Naive thymus-derived CD8-positive, alpha-beta T cell (primary cell): ENCODE measurements at places on chromosomes 4 and X.

GRCh38 chr4:128716338-128716737 lies 93.2 kb upstream of the JADE1 start:
- DNase-seq: no peak

DNA sequence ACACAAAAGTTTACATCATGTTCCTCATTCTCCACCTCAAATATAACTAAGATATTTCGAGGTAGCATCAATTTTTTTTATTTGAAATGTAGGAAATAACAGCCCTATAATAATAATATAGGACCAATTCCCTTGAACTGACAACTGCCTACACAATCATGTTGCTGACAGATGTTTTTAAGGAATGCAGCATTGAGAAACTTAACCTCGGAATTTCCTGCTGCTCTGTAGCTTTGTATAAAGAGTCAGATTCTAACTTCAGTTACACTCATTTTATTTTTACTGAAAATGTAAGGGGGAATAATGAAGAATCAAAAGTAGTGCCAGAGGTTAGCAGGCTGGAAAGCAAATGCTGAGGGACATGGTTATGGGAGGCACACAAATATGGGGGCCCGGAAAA lies 235.8 kb downstream of the RBMX2 start:
- DNase-seq: no peak

DNA sequence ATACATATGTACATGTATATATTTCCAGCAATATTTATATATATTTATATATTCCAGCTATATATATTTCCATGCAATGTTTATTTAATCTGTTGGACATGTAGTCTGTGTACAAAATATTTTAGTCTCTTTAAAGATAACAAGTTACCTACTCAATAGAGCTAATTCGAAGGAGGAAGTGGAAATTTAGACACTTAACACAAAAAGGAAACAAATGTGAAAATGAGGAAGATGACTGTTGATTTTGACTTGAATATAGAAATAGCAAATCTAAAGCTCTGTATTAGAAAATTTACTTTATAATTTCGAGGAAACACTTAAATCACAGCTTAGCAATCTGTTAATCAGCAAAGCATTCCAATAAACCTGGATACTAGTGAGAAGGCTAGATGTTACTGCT lies 1064.4 kb downstream of the PCDH7 start:
- DNase-seq: no peak

DNA sequence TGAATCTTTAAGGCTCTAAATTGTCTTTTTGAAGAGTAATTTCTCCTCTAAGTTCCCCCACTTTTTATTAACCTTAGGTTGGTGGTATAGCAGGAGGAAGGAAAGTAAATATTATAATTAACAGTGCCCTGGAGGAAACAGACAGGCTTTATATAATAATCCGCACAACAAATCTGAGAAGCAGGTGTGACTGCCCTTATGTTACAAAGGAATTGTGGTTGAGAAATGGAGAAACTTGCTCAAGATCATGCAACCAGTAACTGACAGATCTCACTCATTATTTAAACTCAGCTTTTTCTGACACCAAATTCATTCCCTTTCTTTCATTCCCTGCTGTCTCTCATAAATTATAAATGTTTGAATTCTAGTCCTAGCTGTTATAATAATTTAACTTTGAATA lies 282.0 kb downstream of the PPP3CA start:
- DNase-seq: no peak

- no peak for DNase-seq
Observed at GRCh38 chr4:35238793-35239192, 1005.5 kb downstream of the ARAP2 start.

DNA sequence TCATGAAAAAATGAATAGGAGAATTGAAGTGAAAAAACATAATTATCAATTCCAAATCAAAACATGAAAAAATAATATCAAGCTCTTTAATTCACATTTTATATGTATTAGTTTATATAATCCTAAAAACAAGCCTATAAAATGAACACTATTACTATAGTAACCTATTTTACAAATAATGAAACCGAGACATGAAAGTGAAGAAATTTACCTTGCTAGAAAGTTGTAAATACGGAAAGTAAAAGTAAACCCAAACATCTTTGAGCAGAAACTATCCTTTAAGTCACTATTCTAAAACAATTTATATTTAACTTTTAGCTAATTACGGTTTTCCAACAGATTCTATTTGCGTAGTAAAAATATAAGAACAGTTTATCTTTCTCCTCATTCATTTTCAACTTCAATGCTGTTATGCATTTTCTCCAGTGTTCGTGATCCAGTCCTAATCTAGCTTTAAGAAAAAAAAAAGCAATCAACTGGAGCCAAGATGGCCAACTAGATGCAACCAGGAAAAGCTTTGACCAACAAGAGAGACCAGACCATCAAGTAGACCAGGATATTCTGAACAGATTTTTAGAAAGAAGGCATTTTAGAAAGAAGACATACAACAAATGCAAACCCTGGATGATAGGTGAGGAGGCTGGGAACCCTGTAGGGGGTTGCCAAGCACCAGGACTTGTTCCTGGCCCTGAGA lies 67.0 kb downstream of the DDX53 start:
- no peak for DNase-seq

DNA sequence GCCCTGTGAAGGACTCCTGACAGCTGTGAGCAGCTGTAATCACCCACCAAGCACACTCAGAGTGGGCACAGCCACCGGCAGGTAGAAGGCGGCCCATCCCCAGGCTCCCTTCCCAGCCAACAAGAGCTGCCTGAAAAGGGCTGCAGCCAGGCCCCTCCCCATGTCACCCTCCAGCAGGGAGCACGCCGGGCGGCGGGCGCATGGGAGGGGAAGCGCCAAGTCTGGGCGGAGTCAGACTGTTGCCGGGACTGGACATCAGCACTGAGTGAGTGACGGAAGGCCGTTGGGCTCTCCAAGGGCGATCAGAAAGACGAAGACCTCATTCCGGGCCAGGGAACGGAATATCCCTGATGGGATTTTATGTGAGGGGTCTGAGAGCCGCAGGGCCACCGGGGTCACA lies 82.1 kb downstream of the PPP2R2C start:
- no peak for DNase-seq

DNA sequence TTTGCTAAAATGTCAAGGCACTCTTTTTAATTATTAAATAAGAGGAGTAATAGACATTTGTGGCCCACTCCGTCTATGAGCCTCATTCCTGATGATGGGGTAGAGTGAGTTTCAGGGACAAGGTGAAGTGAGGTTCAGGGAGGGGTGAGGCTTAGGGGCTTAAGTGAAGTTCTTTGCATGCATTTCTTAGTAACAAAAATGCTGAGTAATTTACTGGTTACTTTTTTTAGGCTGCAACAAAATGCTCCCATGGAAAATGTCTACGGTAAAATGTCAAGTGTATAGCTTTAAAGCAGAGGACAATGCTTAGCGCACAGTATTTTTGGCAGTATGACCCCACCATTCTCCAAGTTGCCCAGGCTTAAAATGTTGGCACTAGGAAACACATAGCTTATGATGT lies 2.0 kb upstream of the USO1 start:
- DNase-seq: no peak

DNA sequence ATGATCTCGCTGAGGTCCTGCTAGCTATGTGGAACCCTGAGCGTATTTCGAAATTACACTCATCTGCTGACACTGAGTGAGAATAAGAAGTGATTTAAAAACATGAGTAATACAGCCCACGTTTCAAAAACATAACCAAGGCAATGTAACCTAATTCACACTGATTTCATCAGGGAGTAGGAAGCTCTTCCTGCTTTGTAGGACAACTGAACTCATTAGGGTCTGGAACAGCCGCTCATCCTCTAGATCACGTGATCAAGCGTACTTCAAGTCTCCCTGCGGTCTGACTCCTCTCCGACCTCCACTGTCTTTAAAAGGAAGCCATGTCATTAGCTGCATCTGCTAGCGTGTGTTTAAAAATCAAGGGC lies 138.0 kb downstream of the NSUN7 start:
- DNase-seq: no peak

DNA sequence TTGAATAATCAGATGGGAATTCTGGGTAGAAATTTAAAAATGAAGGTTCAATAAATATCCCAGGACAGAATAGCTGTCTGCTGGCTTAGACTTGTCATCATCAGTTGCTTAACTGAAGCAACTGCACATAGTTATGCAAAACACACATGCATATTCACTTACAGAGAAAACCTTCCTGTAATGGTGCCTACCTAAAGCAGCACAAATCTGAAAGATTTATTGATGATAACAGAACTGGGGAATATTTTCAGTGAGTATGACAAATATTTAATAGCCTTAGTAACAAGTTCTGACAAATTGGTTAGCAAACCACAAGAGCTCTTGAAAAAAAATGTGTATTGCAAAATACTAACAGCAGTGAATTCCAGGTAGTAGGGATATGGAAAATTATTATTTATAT lies 606.8 kb upstream of the BOD1L1 start:
- no peak for DNase-seq

- DNase-seq: no peak
Observed at GRCh38 chr4:54659749-54660535, 2.2 kb downstream of the KIT start.

DNA sequence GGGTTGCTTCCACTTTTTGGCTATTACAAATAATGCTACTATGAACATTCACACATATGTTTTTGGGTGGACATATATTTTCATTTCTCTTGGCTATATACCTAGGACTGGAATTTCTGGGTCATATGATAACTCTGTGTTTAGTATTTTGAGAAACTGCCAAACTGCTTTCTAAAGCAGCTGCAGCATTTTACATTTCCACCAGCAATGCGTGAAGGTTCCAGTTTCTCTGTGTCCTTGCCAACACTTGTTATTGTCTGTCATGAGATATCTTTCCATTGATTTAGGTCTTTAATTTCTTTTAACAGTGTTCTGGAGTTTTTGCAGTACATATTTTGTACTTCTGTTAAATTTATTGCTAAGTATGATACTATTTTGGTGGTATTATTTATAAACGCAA lies 48.3 kb downstream of the CLCN5 start:
- no peak for DNase-seq

- DNase-seq: no peak
Observed at GRCh38 chr4:47074816-47075215, 43.4 kb downstream of the GABRB1 start.

DNA sequence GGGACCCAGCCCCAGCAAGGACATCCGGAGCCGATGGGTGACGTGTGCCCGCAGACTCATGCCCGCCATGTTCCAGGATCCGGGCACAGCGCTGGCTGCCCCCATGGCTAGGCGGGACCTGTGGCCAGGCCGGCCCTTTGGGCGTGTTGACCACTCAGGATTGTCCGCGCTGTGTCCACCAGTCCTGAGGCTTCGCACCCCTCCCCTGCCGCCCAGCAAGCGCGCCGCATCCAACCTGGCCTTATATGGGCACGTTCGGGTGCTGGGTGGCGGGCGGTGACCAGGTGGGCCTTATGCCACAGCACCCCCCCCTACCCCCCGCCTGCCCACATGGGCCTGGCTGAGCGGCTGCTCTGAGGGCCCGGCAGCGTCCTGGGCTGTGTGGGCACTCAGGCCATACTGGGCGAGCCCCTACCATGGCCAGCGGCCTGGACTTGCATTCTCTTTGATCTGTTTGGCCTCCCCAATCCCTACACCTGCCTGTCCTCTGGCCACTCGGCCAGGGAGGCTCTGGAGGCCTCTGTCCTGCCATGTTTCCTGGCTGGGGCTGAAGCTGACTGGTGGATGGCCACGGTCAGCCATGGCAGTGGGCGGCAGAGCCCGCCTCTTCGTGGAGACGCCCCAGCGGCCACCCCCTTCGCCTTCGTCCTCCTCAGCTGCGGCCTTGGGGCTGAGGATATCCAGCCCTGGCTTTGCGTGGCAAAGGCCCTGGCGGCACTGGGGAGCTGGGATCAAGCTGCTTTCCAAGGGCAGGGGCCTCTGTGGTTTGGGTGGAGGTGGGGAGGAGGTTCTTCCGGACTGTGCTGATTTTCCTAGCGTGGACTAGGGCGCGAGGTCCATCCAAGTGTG lies 2.0 kb downstream of the FGFRL1 start:
- DNase-seq: no peak

DNA sequence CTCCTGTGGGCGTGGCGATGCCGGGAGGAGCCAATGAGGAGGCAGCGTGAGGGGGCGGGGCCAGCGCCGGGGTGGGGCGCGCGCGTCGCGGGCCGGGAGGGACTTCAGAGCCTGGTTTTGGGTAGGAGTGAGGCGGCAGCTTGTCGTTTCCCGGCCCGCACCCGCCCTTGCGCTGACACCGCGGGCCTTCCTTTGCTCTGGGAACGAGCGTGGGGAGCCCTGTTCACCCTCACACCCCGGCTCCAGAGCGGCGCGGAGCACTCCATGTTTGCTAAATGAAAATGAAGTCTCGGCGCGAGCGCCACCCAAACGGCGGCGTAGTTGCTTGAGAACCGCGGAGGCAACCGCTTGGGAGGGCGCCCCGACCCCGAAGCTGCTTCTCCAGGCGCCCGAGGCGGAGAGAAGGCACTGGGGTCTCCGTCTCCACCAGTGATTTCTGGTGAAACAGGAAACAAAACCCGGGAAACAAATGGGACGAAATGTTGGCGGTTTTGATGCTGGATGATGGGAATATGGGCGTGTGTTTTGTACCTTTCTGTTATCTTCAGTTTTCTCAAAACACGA lies 497 bp upstream of the GRPEL1 start:
- no peak for DNase-seq

- DNase-seq: no peak
Observed at GRCh38 chrX:118329175-118329574, 16.7 kb upstream of the WDR44 start.

GRCh38 chrX:100750883-100751282 lies 19.0 kb upstream of the SYTL4 start:
- no peak for DNase-seq

GRCh38 chr4:109046471-109047201 lies 255.8 kb downstream of the COL25A1 start:
- no peak for DNase-seq

- no peak for DNase-seq
Observed at GRCh38 chr4:138805736-138806135, 209.8 kb upstream of the NOCT start.

GRCh38 chr4:161926033-161926828 lies 237.6 kb downstream of the FSTL5 start:
- DNase-seq: no peak

GRCh38 chr4:80913381-80913780 lies 117.1 kb upstream of the BMP3 start:
- DNase-seq: no peak

DNA sequence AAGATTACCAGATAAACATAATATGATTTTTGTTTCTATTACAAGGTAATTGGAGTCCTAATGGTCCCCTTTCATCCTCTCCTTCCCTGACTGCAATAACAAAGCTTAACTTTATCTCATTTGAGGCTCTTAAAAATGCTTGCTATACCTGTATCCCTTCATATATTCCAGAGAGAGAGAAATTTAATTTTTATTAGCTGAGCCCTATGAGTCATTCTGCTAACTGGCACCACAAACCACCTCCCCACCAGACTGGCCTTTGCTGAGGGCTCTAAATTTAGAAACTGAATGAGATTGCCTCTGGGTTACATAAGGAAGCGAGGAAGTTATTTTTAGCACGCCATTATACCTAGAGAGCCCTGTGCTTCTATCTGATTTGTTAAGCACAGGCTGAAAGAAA lies 27.4 kb downstream of the CBLL2 start:
- DNase-seq: no peak

GRCh38 chrX:153621949-153622598 lies 23.1 kb upstream of the CCNQ start:
- no peak for DNase-seq
